Temporal lobe (tissue), 4 donors: ENCODE measurements at places on chromosomes 1 and 21. TPM values are rescaled to one million over a fixed set of nuclear protein-coding genes. Genes with fewer than 3 reads are reported as not detected.

Gene TAL1
- 2.7 TPM for total RNA-seq

Gene MAGOH
- total RNA-seq = 15.5 TPM

Gene HSPA6
- 3.4 TPM for total RNA-seq

Gene S100A4
- total RNA-seq = 0.98 TPM

Gene AKNAD1
- 3.0 TPM for total RNA-seq

Gene SLC19A2
- 17.0 TPM for total RNA-seq

Gene TTC22
- 0.49 TPM for total RNA-seq

Gene DCDC2B
- total RNA-seq = not detected

Gene TIE1
- total RNA-seq = 9.6 TPM

Gene TRAF3IP3
- 0.49 TPM for total RNA-seq

Gene ARHGEF2
- 86.5 TPM for total RNA-seq

Gene KCNH1
- 2.0 TPM for total RNA-seq

Gene INKA2
- 2.7 TPM for total RNA-seq

Gene LINGO4
- total RNA-seq = not detected

Gene DIO1
- not detected for total RNA-seq

Gene MAP3K6
- 1.5 TPM for total RNA-seq

Gene TMEM82
- not detected for total RNA-seq

Gene PPFIA4
- total RNA-seq = 12.3 TPM

Gene PGLYRP4
- total RNA-seq = not detected

Gene TAS1R3
- total RNA-seq = 0.49 TPM

Gene TP53BP2
- total RNA-seq = 32.5 TPM

Gene MAP3K7CL
- 0.98 TPM for total RNA-seq

Gene NFIA
- 85.8 TPM for total RNA-seq

Gene RHCE
- total RNA-seq = 0.25 TPM

Gene GJC2
- total RNA-seq = 0.74 TPM

Gene TMEM240
- 15.2 TPM for total RNA-seq

Gene LCE1D
- not detected for total RNA-seq

Gene KCNE2
- total RNA-seq = 0.25 TPM

Gene CD52
- not detected for total RNA-seq

Gene E2F2
- 0.74 TPM for total RNA-seq

Gene C1orf226
- total RNA-seq = 2.2 TPM

Gene RNU1-1
- 73,230 TPM for total RNA-seq

Gene GIPC2
- total RNA-seq = 0.25 TPM

Gene LCE1A
- total RNA-seq = not detected

Gene PRRX1
- 5.4 TPM for total RNA-seq

Gene AMY1B
- not detected for total RNA-seq

Gene OVAAL
- total RNA-seq = not detected

Gene IGSF9
- 7.6 TPM for total RNA-seq

Gene OPTC
- not detected for total RNA-seq

Gene NFASC
- 35.2 TPM for total RNA-seq

Gene UMODL1
- total RNA-seq = not detected

Gene WNT3A
- total RNA-seq = not detected

Gene PLXNA2
- 63.2 TPM for total RNA-seq

Gene C1orf185
- not detected for total RNA-seq

Gene TNFSF18
- 0.74 TPM for total RNA-seq

Gene TDRD5
- 1.2 TPM for total RNA-seq

Gene RBP7
- total RNA-seq = not detected

Gene NMNAT2
- 58.3 TPM for total RNA-seq

Gene FCGR1A
- total RNA-seq = 2.7 TPM
